A549 treated with GW870086 at 1 μM for 4 hours (cell line): ENCODE measurements at places on chromosomes 2 and 18. TPM values are rescaled to one million over a fixed set of nuclear protein-coding genes. Genes with fewer than 3 reads are reported as not detected.

Gene GRHL1
- 0.65 to 1.4 TPM (median 0.85 TPM) in 5 replicates for total RNA-seq

Gene ZNF397
- 3.4 to 5.0 TPM (median 4.2 TPM) in 5 replicates for total RNA-seq

Gene SP140
- 0.13 TPM in 1 of 5 replicates, not detected in the others for total RNA-seq

Gene TMEM17
- 4.3 to 5.2 TPM (median 4.6 TPM) in 5 replicates for total RNA-seq

Gene RRM2
- 164 to 245 TPM (median 239 TPM) in 5 replicates for total RNA-seq

Gene SLC19A3
- 1.6 to 2.6 TPM (median 2.3 TPM) in 5 replicates for total RNA-seq

Gene CBLN2
- 0.06 to 0.13 TPM (median 0.07 TPM) in 4 of 5 replicates, not detected in the other for total RNA-seq

Gene INHA
- total RNA-seq, result 0.18 to 0.47 TPM (median 0.36 TPM) in 5 replicates

Gene SP5
- not detected in 5 replicates for total RNA-seq

Gene OBSL1
- 16.6 to 22.3 TPM (median 20.4 TPM) in 5 replicates for total RNA-seq

Gene CCDC150
- 4.8 to 5.5 TPM (median 5.0 TPM) in 5 replicates for total RNA-seq

Gene SLC9A2
- 2.9 to 3.7 TPM (median 3.1 TPM) in 5 replicates for total RNA-seq

Gene NCKAP1
- 84.4 to 115 TPM (median 105 TPM) in 5 replicates for total RNA-seq

Gene ALK
- total RNA-seq, result not detected in 5 replicates

Gene ATOH8
- 7.2 to 10.5 TPM (median 8.1 TPM) in 5 replicates for total RNA-seq

Gene TUBA4B
- total RNA-seq, result 0.13 to 0.34 TPM (median 0.19 TPM) in 3 of 5 replicates, not detected in the others

Gene TMEM178A
- total RNA-seq, result 0.15 to 0.29 TPM (median 0.28 TPM) in 3 of 5 replicates, not detected in the others

Gene RAB27B
- 8.1 to 12.4 TPM (median 9.0 TPM) in 5 replicates for total RNA-seq

Gene QPCT
- total RNA-seq, result 20.7 to 24.1 TPM (median 21.2 TPM) in 5 replicates

Gene PHLPP1
- 5.8 to 7.6 TPM (median 7.3 TPM) in 5 replicates for total RNA-seq

Gene GALNT5
- 2.5 to 2.6 TPM (median 2.6 TPM) in 5 replicates for total RNA-seq

Gene AQP12B
- total RNA-seq, result not detected in 5 replicates

Gene FEV
- not detected in 5 replicates for total RNA-seq

Gene ARHGAP15
- 0.25 TPM in 1 of 5 replicates, not detected in the others for total RNA-seq

Gene ASXL3
- not detected in 5 replicates for total RNA-seq
